ENCODE measurements at places on chromosomes 6 and 20.

DNA sequence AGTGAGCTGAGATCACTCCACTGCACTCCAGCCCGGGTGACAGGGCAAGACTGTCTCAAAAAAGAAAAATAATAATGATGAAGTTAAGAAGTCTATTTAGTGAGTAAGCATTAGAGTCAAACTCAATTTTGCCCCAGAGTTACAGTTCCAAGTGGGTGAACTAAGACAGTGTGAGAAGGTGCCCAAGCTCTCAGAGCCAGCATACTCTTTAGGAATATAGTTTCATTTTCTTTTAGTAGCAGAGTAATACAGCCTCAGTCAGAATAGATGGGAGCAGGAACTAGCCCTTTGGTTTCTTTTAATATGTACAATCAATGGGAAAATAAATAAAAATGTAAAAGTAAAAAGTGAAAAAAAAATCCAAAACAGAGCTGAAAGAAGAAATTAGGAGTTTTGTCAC lies 87.0 kb upstream of the ADGRF1 start:
- no peak for ATAC-seq

DNA sequence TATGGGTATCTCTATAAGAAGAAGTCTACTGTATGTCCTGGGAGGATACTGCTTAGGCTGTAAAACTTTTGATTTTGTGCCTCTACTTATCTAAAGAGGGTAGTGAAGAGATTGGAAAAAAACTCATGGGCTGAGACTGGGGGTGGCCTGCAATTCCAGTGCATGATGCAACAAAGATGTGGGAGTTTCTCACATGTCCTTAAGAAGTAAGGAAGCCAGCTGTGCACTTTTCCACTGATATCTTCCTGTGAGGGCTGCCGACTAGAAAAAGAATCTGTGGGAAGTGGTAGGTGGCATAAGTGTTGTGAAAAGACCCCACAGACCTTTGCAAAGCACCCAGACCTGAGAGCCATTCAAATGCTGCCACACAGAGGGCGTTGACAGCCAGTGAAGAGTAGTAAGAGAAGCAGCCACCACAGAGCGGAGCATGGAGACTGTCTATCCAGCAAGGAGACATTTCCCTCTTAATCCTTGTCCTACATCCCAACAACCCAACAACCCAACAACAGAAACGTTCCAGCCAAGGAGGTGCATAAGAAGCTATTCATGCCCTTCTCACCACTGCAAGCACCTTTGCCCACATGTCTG lies 65.1 kb downstream of the PFDN4 start:
- ATAC-seq: no peak

GRCh38 chr6:11702500-11703130 lies 76.0 kb downstream of the ADTRP start:
- ATAC-seq: no peak

- ATAC-seq: no peak
These were observed 492.0 kb upstream of the SULF2 start for GRCh38 chr20:48277266-48277665.

DNA sequence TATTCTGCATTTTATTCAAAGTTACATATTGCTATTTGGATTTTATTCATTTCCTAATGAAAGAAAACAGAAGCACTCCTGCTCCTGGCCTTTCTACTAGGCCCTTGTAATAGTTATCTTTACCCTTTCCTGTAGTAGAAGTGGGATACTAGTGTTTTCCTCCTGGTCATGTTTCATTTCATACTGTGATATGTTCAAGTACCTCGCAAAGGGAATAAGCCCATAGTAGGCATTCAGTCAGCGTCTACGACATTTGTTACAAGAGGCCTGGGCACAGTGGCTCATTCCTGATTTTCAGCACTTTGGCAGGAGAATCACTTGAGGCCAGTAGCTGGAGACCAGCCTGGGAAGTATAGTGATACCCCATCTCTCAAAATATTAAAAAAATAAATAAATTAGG lies 154.1 kb downstream of the ARID1B start:
- no peak for ATAC-seq

DNA sequence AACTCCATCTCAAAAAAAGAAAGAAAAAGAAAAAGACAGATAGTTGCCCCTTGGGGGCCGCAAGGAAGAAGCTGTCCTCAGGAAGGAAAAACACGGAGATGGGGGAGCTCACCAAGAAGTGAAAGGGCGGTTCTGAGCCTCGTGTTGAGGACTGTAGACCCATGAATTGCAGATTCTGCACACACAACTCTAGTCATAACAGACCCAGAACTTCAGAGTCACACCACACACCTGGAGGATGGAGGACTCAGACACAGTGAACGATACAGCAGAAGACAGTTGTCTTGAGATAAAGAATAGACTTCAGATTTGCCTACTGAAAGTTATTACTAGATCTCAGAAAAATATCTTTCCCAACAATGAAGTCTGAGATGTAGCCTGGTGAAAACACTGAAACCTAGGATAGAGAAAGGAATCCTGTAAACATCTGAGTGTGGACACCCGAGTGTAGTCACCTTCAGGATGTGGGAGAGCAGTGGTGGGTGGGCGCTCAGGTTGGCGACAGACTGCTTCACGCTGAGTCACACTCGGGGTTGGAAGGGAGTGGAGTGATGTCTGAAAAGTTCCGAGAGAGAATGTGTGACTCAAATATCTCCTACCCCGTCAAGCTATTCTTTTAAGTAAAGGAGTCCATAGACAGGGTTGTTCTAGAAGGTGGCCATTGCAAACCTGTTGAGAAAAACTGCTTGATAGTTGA lies 88.1 kb downstream of the MAP3K4 start:
- peak; percentile 86 for ATAC-seq

DNA sequence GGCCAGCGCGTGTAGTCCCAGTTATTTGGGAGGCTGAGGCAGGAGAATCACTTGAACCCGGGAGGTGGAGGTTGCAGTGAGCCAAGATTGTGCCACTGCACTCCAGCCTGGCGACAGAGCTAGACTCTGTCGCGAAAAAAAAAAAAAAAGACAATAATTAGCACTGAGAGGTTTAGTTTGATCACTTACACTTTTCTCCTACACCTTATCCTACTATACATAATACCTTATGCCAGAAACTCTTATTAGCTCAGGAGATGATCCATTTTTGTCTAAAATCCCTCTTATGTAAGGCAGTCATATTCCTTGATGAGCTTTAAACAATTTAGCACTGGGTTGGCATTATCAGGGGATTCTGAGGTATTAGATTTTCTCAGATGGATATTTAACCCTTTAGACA lies 3.6 kb upstream of the MTFR2 start:
- no peak for ATAC-seq

DNA sequence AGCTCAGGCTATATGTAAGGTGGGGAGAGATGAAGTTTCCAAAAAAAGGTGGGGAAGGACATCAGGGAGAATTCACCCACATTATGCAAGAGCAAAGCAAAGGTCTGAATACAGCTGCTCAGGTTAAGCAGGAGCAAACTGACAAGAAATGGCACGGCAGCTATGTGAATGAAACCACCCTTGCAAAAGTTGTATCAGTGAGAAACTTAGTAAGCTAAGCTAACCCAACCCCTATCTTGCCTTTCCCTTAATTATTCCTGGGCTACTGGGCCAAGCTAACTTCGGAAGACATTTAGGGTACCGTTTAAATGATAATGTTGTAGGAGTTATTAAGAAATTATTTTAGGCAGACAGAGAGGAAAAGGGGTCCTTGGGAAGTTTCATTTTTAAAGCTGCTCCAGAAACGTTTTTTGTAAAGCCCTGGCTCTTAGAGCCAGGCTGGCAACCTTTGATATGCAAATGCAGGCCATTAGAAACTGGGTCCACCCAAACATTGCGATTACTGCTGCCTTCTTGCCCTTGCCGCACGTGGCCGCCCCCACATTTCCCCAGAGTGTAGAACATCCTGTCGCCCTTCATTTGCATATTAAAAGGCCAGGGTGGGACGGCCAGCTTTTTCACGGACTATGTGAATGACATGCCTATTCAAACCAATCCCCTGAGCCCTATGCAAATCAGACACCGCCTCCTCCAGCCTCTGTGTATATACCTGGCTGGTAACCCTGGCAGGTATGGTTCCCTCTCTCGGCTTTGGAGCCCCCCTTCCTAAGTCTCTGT lies 60.5 kb upstream of the SAMD5 start:
- ATAC-seq: no peak

- no peak for ATAC-seq
These were observed 233.8 kb downstream of the BCKDHB start for GRCh38 chr6:80340280-80340679.

- no peak for ATAC-seq
These were observed 22.9 kb downstream of the DNAJC5 start for GRCh38 chr20:63917811-63918210.

DNA sequence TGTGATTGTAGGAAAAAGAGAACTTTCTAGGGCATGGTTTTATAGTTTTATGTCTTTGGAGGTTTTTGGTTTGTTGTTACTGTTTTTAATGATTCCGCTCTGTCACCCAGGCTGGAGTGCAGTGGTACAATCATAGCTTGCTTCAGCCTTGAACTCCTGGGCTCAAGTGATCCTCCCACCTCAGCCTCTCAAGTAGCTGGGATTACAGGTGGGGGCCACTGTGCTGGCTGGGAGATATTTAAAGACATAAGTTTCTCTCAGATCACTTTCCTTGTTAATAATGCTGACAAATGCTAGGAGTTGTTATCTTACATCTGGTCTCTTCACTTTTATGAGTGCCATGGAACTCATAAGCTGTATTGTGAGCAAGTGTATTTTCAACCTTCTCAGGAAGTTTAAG lies 116.3 kb downstream of the SCAF8 start:
- no peak for ATAC-seq

DNA sequence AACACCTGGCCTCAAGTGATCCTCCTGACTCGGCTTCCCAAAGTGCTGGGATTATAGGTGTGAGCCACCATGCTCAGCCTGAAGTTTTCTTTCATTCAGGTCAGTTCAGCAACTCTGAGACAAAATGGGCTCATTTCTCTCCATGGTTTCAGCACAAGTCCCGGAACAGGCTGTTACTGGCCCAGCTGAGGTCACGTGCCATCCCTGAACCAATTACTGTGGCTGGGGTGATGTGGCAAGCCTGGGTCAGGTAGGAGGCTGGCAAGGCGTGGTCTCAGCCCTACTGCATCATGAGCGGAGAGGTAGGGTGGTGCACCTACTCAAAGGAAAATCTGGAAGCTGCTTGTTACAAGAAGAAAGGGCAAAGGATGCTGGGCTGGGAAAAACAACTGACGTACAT lies 326.4 kb downstream of the KIF16B start:
- no peak for ATAC-seq

DNA sequence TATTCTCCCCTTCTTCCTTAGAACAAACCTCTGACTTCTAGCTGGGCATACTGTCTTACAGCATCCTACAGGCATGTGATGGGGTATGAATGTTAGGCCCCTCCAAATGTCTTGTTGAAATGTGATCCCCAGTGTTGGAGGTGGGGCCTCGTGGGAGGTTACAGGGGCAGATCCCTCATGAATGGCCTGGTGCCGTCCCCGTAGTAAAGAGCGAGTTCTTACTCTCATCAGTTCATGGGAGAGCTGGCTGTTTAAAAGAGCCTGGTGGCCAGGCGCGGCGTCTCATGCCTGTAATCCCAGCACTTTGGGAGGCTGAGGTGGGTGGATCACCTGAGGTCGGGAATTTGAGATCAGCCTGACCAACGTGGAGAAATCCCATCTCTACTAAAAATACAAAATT lies 15.5 kb downstream of the OVOL2 start:
- no peak for ATAC-seq

GRCh38 chr6:41179163-41179562 lies 16.2 kb upstream of the TREM2 start:
- ATAC-seq: no peak

Measured in activated CD4-positive, CD25-positive, alpha-beta regulatory T cell treated with anti-CD3 and anti-CD28 coated beads, Interleukin-2, amount 50 U/mL, for 24 hours (primary cell).